ENCODE measurements at places on chromosomes 3 and 15.

GRCh38 chr3:13109516-13109915 lies 36.3 kb upstream of the IQSEC1 start:
- DNase-seq, result no peak

- DNase-seq, result no peak
These were observed 30.3 kb downstream of the CDC25A start for GRCh38 chr3:48157950-48158376.

DNA sequence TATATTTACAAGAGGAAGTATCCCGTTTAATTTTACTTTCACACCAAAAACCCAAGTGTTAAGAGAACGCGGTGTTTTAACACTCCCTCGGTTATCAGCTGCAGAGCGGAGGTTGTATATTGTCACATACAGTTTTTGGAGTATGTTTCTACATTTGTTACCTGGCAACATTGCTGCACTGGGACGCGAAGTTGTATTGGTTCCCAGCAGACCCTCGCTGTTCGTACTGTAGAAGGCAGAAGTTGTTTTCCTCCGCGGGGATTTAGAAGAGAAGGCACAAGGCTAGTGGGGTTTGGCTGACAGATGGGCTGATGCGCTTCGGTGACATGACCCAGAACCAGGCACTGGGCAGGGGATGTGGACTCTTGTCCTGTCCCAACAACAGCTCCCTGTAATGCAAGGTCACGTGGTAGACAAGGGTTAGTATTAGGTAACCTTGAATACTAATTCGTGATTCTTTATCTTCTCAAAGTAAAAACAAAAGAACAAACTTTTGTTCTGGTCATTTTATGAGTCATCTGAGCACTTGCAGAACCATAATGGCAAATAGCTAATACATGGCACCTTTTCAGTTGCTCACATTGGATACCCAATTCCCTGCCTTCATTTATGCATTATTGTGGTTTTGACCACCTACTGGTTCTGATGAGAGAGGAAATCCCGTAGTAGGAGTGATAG lies 230.4 kb upstream of the BHLHE40 start:
- DNase-seq, result no peak

GRCh38 chr3:122067214-122067550 lies 12.0 kb downstream of the CD86 start:
- no peak for DNase-seq

DNA sequence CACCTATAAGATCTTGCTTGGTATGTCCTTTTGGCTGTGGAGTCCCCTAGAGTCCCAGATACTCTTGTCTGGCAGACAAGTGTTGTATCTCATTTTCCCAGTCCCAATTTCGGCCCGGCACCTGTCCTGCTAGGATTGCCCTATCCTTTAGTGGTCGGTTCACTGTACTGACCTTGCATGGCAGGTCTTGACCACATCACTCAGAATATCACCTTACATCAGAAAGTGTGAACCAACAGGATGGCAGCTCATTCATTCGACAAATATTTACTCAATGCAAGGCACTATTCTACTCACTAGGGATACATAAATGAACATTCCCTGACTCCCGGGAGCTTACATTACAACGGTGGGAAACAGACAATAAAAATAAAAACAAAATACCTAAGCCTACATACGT lies 5.7 kb upstream of the CCDC80 start:
- no peak for DNase-seq

DNA sequence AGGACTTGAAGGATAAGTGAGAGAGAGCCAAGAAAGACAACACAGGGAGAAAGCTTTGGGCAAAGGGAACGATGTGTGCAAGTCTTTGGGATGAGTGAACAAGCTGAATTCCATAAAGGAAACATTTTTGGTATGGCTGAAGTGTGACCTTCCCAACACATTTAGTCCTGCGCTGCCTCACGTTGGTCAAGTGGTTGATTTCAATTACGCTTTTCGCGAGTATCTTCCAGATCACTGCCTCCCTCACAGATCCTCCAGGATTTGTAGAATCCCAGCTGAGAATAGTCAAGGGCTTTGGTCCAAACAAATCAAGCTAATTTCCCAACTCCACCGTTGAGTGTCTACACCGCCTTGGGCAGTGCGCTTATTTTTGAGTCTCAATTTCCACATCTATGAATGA lies 338.4 kb upstream of the ADAMTS9 start:
- no peak for DNase-seq

DNA sequence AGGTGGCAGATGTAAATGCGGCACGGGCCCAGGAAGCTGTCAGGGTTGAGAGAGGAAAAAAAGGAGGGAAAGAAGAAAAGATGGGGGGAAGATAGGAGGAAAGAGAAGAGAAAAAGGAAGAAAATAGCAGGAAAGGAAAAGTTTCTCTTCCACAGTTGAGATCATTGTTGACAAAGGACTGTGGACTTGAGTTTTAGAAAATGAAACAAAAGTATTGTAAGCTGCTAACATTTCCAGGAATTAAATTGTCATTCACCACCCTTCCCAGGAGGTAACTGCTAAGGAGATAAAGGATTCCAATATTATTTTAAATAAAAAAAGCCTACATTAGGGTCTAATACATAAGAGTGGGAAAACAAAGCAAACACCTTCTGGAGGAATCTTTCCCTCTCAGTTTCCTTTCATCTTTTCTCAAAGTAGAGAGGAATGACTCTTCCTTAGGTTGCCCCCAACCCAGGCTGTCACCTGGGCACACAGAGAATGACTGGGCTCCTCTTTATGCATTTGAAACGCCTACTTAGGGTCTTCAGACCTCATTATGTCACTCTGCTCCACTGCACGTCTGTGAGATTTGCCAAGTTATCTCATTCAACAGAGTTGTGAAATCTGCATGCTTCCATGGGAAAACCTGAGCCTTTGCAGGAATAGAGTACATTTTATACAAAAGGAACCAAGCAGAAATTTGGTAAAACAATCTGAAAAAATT lies 194.0 kb downstream of the TNIK start:
- no peak for DNase-seq

DNA sequence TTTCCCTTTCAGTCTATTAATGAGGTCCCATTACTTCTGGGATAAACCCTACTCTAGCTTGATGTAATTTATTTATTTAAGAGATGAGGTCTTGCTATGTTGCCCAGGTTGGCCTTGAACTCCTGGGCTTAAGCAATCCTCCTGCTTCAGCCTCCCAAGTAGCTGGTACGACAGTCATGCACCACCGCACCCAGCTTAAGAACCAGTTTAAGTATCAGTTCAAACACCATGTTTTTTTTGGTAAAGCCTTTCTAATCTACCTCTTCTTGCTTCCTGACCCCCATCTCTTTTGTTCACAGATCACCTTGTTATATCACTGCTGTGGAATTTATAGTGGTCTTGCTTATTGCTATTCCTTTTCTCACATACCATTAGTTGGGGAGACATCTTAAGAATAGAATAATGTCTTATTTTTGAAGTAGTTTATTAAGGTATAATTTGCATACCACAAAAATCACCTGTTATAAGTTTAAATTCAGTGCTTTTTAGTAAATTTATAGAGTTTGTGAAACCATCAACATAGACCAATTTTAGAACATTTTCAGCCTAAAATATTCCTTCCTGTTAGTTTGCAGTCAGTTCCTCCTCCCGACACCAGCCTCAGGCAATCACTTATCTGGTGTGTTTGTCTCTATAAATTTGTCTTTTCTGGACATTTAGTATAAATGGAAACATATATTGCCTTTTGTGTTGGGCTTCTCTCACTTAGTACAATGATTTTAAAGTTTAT lies 257.9 kb downstream of the PDCD6IP start:
- DNase-seq, result no peak

GRCh38 chr3:15771444-15771843 lies 26.3 kb downstream of the ANKRD28 start:
- DNase-seq, result no peak

GRCh38 chr3:192063570-192063969 lies 602.6 kb downstream of the PYDC2 start:
- DNase-seq, result no peak

DNA sequence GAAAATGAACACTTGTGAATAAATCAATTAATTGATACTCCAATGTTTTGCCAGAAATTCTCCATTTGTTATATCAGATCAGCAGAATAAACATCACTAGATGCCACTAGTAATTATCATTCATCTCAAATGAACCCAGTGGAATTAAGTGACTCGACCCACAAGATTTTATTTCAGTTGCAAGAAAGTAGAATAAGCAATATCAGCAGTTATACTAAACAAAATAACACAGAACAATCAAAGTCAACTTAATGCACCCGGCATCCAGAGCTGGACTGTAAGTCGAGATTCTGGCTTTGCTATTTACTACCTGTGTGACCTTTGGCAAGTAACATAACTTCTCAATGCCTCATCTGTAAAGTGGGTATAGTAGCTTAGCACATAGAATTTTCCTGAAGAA lies 256.5 kb downstream of the MEIS2 start:
- no peak for DNase-seq

- DNase-seq, result no peak
These were observed 105.6 kb upstream of the TGFBR2 start for GRCh38 chr3:30500666-30501399.

GRCh38 chr3:69536306-69537020 lies 150.6 kb upstream of the FRMD4B start:
- DNase-seq, result no peak

DNA sequence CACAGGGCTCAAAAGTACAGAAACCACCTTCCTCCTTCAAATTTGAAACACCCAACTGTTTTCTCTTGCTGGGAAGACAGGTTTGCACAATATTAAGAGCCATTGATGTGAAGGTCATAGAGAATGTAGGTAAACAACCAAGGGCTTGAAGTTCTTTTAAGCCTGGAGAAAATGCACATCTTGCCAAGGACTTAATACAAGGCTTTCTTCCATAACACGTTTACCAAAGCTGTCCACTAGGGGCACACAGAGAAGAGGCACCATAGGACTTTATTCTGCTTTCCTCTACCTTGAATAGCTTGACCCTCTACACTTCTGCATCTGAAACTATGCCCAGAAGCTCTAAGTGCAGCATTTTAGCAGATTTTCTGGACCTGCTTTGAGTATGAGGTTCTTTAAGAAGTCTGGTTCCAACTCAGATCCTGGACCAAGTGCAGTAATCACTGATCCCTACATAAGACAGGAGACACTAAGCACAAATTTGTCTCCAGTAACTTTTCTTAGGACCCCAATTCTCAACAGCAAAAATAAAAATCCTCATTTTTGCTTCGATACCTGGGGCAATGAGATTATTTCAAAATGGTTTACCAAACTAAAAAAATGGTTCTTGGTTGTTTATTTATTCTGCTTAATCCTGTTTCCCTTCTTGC lies 138.0 kb downstream of the FBN1 start:
- DNase-seq, result peak; percentile 2

- DNase-seq, result no peak
These were observed 163.3 kb downstream of the AKAP13 start for GRCh38 chr15:85543741-85544155.

Measured in epithelial cell of prostate (primary cell).